ENCODE measurements at places on chromosomes 4 and X. TPM values are rescaled to one million over a fixed set of nuclear protein-coding genes. Genes with fewer than 3 reads are reported as not detected.

Gene EDNRA
- total RNA-seq, result not detected

Gene PPEF2
- not detected for total RNA-seq

Gene UCHL1
- total RNA-seq, result not detected

Gene OTC
- not detected for total RNA-seq

Gene GPR34
- not detected for total RNA-seq

Gene RGN
- total RNA-seq, result 0.05 TPM

Gene NLRP2B
- not detected for total RNA-seq

- no peak for DNase-seq
Measured at GRCh38 chrX:65610040-65610439, 57.4 kb upstream of the MSN start.

GRCh38 chr4:94032754-94033153 lies 174.9 kb upstream of the SMARCAD1 start:
- DNase-seq, result no peak

- DNase-seq, result no peak
Measured at GRCh38 chr4:23635468-23635867, 254.4 kb downstream of the PPARGC1A start.

DNA sequence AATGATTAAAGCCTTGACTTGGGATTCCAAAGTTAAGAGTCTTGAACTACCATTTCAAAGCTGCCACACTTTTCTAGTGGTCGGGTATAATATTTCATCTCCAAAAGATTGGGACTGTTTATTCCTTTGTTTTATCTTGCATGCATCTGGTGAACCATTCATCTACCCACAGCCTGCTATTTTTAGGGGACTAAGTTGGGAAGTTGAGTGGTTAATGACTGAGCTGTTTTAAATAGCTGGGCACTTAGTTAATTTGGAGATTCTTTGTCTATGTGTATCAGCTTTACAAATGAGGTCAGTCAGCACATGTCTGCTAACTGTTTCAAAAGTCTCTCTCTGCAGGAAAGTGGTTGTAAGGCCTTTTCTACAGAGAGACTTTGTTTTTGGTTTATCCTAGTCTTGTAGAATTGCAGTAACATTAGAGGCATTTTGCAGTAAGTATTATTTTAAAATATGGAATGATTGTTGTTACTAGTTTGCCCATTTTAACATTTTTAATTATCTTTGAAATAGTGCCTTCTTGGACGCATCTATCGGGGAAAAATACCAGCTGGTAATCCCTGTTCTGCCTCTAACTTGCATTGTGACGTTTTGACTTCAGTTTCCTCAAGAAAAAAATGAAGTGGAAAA lies 8.2 kb downstream of the BMP2K start:
- no peak for DNase-seq

GRCh38 chr4:155777971-155778735 lies 19.3 kb downstream of the GUCY1B1 start:
- DNase-seq, result peak; percentile 15

- no peak for DNase-seq
Measured at GRCh38 chr4:133474501-133474900, 325.4 kb downstream of the PCDH10 start.

DNA sequence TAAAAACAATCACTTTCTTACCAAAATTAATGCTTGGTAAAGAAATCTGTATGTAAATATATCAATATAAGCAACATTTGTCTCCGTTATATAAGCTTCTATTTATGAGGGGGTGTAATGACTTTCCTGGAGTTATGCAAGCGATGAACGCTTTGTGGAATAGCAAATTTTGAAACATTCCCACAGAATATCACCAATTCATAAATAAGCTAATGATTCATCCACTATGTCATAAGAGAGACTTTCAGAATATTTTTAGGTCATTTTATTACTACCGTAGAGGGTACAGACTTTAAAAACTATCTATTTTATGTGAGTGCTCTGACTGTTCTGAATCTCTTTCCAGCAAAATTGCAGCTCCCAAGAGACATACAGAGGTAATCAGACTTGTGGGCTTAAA lies 179.5 kb upstream of the FTHL17 start:
- DNase-seq, result no peak

DNA sequence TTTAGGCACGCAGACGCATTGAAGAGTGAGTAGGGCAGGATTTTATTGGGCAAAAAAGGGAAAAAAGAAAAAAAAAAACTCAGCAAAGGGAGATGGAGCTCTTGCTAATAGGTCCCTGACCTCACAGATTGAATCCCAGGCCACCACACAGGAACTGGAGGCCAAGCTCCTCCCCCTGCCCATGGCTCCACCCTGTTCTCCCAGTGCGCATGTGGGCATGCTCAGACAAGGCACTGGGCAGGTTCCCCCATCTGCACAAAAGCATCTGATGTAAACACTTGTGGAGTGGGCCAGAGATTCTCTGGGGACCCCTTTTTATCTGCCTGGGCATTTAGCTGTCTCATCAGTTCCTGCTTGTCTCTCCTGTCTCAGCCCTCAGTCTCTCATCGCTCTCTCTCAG lies 9.5 kb downstream of the FRMD7 start:
- DNase-seq, result no peak

DNA sequence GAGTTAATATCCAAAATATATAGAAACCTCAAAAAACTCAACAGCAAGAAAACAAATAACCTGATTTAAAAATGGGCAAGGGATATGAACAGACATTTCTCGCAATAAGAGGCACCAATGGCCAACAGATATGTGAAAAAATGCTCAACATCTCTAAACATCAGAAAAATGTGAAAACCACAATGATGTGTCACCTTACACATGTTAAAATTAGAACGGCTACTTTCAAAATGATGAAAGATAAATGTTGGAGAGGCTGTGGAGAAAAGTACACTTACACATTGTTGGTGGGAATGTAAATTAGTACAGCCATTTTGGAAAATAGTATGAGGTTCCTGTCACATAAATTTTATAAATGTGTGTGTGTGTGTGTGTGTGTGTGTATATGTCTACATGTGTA lies 731.3 kb downstream of the DMD start:
- no peak for DNase-seq

GRCh38 chrX:20205927-20206708 lies 60.6 kb downstream of the RPS6KA3 start:
- DNase-seq, result no peak

DNA sequence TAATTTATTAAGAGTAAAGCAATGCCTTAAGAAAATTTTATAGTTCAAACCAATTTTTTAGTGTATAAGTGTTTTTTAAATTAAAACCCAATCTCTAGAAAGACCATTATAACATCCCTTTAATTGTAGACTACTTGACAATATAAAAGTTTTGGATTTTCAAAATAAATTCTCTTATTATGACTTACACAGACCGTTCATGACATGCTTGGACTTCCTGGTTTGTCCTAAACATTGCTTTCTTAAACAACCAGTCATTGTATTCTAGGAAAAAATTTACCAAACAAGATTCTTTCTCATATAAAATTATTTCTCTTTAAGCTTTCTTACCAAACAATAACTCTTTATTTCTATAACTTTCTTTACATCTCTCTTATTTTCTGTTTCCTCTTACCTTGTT lies 49.0 kb upstream of the CXorf51A start:
- DNase-seq, result no peak

- no peak for DNase-seq
Measured at GRCh38 chr4:77193511-77194102, 36.6 kb downstream of the CCNG2 start.

DNA sequence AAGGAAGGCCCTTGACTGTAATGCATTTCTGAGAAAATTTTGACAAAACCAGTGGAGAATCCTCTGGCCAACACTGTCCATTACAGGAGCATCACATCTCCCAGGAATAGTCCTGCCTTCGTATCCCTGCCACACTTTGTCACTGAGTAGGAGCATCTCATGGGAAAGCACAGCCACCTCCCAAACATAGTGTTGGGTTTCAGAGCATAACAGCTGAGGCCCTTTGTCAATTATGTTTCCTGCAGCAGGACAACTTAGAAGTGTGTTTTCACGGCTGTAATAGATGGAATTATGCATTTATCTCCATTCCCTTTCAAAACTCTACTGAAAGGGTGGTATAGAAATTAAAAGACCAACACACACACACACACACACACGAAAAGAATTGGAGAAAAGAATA lies 91.1 kb upstream of the SMAD1 start:
- DNase-seq, result no peak

- no peak for DNase-seq
Measured at GRCh38 chr4:180900781-180901180, 1342.4 kb upstream of the TENM3 start.

GRCh38 chr4:40323866-40324265 lies 11.3 kb upstream of the CHRNA9 start:
- DNase-seq, result no peak

DNA sequence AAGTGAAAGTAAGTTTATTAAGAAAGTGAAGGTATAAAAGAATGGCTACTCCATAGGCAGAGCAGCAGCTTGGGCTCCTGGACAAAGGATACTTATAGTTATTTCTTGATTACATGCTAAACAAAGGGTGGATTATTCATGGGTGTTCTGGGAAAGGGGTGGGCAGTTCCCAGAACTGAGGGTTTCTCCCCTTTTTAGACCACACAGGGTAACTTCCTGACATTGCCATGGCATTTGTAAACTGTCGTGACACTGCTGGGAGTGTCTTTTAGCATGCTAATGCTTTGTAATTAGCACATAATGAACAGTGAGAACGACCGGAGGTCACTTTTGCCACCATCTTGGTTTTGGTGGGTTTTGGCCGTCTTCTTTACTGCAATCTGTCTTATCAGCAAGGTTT lies 557.6 kb downstream of the SPRY1 start:
- no peak for DNase-seq

GRCh38 chr4:65656008-65656407 lies 14.3 kb downstream of the EPHA5 start:
- DNase-seq, result no peak

DNA sequence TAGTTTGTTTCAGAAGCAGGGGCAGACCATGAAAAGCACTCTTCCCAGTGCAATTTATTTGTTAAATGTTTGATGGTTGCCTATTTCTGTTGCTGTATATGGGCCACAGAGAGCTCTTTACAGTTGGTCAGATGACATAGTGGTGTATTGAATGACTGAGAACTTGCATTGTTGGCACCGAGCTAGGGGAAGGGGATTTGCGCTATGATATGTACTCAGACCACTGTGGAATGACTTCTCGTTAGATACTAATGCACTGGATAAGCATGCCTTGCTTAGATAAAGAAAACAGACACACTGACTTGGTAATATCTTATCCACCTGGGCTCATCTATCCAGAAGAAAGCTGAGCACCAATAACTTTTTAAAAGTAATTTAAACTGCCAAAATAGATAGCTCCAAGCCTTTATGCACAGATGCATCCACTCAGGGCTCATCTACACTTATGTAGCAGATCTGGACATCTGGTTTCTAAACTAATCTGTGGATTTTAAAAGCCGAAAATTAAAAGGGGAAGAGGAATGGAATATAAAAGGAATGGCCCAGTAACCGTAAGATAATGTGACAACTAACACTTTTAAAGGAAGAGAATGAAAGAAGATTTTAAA lies 132.7 kb downstream of the GATB start:
- no peak for DNase-seq

GRCh38 chrX:537151-537550 lies 93.4 kb upstream of the SHOX start:
- DNase-seq, result no peak

GRCh38 chrX:26762253-26762652 lies 546.3 kb downstream of the MAGEB5 start:
- no peak for DNase-seq

- no peak for DNase-seq
Measured at GRCh38 chr4:165563851-165564250, 185.0 kb downstream of the CPE start.

GRCh38 chr4:16431866-16432265 lies 205.6 kb upstream of the TAPT1 start:
- no peak for DNase-seq

DNA sequence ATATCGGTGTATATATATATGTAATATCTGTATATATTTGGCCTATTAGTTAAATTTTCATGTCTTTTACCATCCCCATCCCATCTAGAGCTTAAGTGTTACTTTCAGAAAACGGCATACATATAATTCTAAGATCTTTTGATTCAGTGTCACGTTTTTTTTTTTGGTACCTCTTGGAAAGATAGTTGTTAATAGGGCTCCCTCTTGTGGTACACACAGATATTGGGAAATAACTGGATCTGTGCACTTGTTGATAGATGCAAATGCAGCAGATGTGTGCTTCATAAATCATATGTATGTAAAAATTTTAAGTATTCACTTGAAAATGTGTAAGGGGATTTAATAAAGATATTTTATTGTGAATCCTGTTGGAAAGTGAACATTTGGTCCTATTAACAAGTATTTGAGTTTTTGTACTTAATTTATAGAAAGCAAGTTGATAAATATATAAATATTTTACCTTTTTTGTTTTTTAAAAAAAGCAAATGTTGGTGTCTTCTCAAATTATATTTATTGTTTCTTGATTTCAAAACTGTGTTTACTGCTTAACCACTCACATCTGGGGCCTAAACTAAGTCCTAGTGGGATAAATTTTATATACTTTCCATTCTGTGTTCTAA lies 74.7 kb downstream of the PAQR3 start:
- DNase-seq, result peak; percentile 87

- no peak for DNase-seq
Measured at GRCh38 chr4:186715077-186715476, 8.6 kb downstream of the FAT1 start.

All from HT-29 (cell line).